ENCODE measurements at places on chromosomes 4 and X.

DNA sequence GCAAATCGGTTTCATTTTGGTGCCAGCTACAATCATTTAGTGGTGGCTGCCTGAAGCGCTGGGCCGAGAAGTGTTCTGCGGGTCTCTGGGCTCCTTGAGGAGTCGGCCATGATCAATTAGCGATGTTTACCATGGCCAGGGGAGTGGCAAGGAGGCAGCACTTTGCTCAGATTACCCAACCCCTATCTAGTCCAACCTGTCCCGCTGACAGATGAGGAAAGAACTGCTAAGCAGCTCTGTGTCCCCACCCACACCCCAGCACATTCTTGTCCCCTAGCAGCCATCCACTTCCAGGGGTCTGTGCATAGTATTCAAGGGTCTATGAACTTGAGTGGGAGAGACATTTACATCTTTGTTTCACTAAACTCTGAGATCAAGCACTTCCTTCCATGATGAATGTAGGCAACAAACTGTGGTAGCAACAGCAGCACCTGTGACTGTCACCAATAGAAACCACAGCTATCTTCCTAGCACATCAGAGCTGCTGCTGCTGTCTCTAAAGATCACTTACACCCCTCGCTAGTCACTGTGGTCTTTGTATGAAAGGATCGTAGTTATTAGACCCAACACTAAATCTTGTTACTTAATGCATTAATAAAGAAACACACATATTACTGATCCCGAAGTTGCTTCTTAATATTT is 331.6 kb downstream of the BCOR start:
- no peak for DNase-seq

- DNase-seq: no peak
These were observed 41.5 kb upstream of the BMP2K start for GRCh38 chr4:78734441-78735162.

DNA sequence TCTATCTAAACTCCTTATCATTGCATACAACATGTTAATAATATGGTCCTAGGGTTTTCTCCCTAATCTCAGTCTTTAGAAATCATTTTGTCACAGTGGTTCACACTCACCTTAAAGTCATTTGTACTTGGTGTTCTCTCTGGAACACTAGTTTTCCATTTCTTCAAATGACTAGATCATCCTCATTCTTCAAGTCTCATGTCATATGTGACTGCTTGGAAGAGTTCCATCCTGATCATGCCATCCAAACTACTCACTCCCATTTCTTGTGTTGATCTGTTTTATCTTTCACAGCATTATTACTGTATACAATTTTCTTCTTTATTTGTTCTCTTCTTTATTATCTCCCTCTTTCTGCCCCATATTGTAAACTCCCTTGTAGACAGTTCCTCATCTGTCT is 66.5 kb downstream of the HTR2C start:
- DNase-seq: no peak

DNA sequence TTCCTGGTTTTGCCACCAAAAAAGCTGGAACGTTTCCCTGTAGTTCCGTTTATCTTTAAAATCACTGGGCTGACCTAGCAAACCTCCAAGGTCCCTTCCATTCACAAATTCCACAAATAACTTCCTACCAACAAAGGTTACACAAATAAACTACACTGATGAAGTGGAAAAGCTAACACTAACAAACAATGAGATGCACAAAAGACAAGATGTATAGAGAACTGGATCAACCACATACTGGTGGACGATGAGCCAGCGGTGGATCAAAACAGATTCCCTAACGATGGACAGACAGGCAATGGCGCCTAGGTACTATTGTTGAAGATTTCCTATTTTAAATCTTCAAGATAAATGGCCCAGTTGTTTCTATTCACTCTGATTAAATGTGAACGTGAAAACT is 15.5 kb downstream of the AFAP1 start:
- no peak for DNase-seq

DNA sequence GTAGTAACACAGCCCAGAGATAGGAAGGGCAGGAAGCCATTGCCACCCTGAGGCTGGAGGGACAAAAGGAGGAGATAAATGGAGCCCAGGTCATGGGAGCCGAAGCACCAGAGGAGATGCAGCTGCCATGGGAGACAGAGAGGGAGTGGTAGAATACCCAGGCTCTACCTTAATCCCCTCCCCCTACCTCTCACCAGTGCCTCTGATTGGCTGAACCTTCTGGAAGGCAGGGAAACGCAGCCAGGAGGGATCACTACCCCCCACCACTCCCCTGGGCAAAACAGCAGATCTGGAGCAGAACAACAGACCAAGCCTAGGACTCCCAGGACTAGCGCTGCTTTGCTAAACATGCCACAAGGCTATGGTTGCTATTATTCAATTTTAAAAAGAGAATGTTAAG is 114.2 kb downstream of the ZNF827 start:
- DNase-seq: no peak

GRCh38 chr4:87153078-87153870 is 67.1 kb downstream of the KLHL8 start:
- DNase-seq: no peak

- DNase-seq: no peak
These were observed 275.2 kb upstream of the EDA2R start for GRCh38 chrX:66914080-66914479.

- DNase-seq: no peak
These were observed 14.3 kb downstream of the ABLIM2 start for GRCh38 chr4:8144359-8144758.

DNA sequence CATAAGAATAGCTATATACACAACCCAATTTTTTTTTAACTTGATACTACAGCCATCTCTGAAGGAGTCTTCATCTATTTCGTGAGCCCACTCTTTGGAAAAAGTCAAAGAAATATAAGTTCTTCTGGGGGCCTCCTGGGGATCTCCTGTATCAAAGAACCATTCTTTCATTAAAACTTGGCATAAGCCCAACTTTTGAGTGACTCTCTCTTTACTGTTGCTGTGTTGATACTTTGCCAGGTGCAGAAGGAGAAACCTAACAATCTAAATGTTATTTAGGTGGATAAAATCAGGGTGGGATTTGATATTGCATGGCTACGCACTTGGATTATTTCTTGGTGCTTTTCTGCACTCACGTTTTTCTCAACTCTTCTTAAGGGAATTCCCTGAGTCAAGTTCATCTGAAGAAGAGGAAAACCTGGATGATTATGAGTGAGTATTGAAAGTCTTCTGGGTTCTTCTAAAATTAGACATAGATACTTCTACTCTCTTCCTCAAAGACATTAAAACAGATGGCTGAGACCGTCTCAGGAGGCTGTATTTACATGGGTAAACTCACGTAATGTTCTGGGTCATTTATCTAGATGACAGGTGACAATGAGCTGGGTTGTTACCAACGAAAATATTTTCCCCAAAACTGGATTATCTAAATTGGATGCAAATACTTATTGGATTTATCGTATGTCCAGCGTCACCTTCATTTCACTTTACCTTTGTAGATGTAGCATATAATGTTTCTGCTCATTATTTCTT is 25.2 kb downstream of the BMX start:
- no peak for DNase-seq

GRCh38 chr4:119286377-119287002 is 35.4 kb downstream of the FABP2 start:
- DNase-seq: no peak

GRCh38 chr4:151358266-151358665 is 32.9 kb upstream of the SH3D19 start:
- no peak for DNase-seq

DNA sequence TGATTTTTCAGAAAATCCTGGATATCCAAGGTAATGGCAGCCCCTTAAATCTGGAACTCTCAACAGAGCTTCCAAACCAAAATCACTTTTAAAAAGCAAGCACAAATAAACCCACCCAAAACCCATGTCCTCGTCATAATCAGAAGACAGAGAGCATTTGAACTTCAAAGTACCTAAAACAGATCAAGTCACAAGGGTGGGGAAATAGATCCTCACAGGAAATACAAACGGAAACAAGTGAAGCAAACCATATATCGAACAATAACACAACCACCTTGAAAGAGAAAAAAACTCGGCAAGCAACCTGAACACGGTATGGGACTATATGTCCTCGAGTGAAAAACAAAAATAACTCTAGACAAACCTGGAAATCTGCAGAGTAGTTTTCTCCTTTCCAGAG is 15.9 kb upstream of the CCNQ start:
- no peak for DNase-seq

- DNase-seq: no peak
These were observed 37.4 kb downstream of the TENM3 start for GRCh38 chr4:182280436-182281111.

DNA sequence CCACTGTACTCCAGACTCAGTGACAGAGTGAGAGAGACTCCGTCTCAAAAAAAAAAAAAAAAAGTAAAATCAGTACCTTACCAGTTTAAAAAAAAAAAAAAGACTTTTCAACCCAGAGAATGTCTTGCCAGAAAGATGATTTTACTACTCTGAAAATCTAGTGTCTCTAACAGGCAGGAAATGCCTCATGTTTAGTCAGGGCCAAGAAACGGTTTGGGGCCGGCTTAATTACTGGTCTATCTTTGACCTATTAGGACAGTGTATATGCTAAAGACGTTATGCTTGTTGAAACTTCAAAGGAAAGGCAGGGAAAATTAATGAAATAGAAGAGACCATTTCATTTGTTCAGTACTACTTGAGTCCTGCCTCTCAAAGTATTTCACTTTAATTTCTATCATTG is 9.9 kb downstream of the BEND4 start:
- DNase-seq: no peak

DNA sequence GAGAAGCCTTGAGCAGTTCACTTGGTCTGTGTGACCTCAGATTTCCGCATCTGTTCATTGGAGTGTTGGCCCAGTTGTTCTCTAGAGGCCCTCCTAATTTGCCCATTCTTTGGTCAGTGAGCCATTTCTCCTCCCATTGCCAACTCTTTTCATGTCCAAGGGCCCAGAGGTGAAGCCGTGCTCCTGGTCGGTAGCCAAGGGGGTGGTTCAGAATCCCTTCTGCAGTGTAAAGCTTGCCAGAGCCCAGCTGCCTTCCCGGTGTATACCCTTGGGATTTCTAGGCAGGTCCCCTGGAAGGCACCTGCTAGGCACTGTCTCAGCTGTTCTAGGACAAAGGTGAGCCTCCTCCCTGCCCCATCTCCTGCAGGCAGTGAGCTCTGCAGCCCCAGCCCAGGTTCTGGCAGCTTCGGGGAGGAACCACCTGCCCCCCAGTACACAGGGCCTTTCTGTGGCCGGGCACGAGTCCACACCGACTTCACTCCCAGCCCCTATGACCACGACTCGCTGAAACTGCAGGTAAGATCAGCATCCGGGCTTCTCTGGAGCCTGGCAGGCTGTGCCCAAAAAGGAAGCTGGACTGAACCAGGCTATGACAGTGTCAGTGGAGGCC is 12.3 kb downstream of the SASH3 start:
- DNase-seq: no peak

DNA sequence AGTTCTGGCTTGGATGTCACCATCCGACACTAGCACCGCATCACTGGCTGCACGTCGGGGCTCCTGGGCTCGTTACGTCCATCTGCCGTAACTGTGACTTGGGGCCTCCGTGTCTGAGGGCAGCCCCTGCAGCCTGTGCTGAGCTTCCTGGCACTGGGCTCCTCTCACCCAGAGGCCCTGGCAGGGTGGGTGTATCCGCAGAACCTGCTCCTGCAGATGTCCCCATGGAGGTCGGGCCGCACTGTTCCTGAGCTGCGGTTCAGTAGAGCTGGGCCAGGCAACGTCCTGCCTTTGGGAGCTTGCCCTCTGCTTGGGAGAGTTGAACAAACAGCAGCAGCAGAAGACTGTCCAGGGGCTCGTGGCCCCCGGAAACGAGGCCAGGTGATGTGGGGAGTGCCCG is 71.4 kb downstream of the RGS12 start:
- DNase-seq: no peak

- no peak for DNase-seq
These were observed 15.0 kb downstream of the RPS4X start for GRCh38 chrX:72262077-72262476.

DNA sequence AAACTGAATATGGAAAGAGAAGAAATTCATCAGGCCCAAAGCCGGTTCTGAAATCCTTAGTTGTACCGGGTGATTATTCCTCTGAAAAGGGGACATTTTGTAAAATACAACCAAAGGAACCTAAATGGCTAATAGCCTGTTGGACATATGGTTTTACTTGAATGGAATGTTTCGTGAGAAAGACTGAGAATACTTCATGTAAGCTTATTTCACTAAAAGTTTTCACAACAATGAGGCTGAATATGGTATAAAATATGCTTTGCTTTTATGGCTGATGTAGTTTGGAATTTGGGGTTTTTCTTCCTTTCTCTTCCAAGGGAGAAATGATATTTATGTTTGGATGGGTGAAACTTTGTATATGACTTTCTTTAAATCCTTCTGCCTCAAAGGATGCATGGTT is 2.7 kb downstream of the GRIA3 start:
- no peak for DNase-seq

- no peak for DNase-seq
These were observed 284.2 kb upstream of the F9 start for GRCh38 chrX:139246295-139246694.

- DNase-seq: no peak
These were observed 73.5 kb downstream of the RS1 start for GRCh38 chrX:18598413-18598812.

DNA sequence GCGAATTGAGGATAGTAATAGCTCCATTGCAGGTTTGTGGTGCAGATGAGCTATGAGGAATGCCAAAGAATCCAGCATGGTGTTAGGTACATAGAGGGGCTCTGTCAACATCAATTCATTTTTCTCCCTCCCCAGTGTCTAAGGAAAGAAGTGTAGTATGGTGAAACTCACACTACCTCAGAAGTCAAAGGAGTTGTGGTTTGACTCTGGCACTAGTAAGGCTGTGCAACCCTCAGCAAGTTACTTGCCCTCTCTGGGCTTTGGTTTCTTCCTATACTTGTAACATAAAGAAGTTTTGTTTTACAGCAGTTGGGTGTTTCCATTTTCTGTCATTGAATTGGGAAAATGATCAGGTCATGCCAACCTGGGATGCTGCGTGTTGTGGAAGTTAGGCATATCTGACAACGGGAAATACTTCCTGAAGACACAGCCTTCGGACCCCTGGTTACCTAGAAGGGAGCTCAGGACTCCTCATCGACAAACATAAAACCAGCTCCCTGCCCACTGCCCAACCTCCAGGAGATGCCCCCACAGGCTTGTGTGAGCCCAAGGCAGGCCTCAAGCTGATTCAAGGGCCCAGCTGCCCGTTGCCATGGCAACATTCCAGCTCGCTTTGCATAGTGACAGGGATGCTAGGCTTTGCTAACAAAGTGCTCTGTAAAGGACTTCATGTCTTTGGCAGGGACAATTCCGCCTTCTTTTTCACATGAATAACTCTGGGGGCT is 71.4 kb downstream of the RTL5 start:
- no peak for DNase-seq

DNA sequence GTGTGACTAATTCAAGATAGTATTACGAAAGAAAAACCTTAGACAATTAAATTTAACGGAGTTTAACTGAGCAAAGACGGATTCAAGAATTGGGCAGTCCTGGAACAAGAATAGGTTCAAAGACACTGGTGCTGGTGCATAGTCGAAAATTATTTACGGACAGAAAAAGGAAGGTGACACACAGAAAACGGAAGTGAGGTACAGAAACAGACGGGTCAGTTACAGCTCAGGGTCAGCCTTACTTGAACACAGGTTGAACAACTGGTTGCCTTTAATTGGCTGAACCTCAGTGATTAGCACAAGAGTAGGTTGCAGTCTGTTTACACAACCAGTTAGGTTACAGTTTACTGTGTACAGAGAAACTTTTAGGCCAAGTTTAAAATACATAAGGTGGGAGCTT is 31.5 kb downstream of the KLHL8 start:
- no peak for DNase-seq

GRCh38 chrX:109890910-109891502 is 111.9 kb upstream of the TMEM164 start:
- DNase-seq: no peak
